ENCODE measurements at places on chromosomes 1 and 21. TPM values are rescaled to one million over a fixed set of nuclear protein-coding genes. Genes with fewer than 3 reads are reported as not detected.

The GIPC2 gene
- 1.2 TPM for total RNA-seq

The RAB3B gene
- 31.8 TPM for total RNA-seq

The TFF2 gene
- total RNA-seq = not detected

The KCNE2 gene
- total RNA-seq = not detected

The PKLR gene
- not detected for total RNA-seq

The UMODL1 gene
- not detected for total RNA-seq

The C8A gene
- total RNA-seq = under 0.01 TPM

The COL9A2 gene
- total RNA-seq = 0.78 TPM

The OR2L8 gene
- not detected for total RNA-seq

The ZNF593OS gene
- total RNA-seq = not detected

The RALGPS2 gene
- 44.0 TPM for total RNA-seq

The NPR1 gene
- 0.05 TPM for total RNA-seq

The NUDT4B gene
- total RNA-seq = 10.4 TPM

The RGS13 gene
- total RNA-seq = not detected

The NRIP1 gene
- 124 TPM for total RNA-seq

The DYNLT5 gene
- 0.30 TPM for total RNA-seq

The SLC41A1 gene
- total RNA-seq = 45.8 TPM

The BEND5 gene
- 0.60 TPM for total RNA-seq

The PPFIA4 gene
- 24.6 TPM for total RNA-seq

The RPE65 gene
- not detected for total RNA-seq

The SHE gene
- total RNA-seq = 0.05 TPM

The SLC16A4 gene
- 10.4 TPM for total RNA-seq

The OR2L5 gene
- not detected for total RNA-seq

The WARS2 gene
- 12.0 TPM for total RNA-seq

The PROX1 gene
- total RNA-seq = under 0.01 TPM

The KRTAP11-1 gene
- total RNA-seq = not detected

The NUAK2 gene
- total RNA-seq = 6.8 TPM

The COL11A1 gene
- 346 TPM for total RNA-seq

The VAMP4 gene
- 8.4 TPM for total RNA-seq

The SPOCD1 gene
- total RNA-seq = 47.8 TPM

The OR2L3 gene
- total RNA-seq = not detected

The SPRR5 gene
- not detected for total RNA-seq

The NHLH1 gene
- not detected for total RNA-seq

The IL22RA1 gene
- not detected for total RNA-seq

The TIAM1 gene
- total RNA-seq = 3.0 TPM

The ASCL5 gene
- not detected for total RNA-seq

The PRRX1 gene
- 11.0 TPM for total RNA-seq

The SZT2 gene
- total RNA-seq = 27.9 TPM

The PODN gene
- total RNA-seq = 1.5 TPM

The TRIM58 gene
- 0.05 TPM for total RNA-seq

The TRAF3IP3 gene
- not detected for total RNA-seq

The CHIA gene
- total RNA-seq = not detected

The PDC gene
- not detected for total RNA-seq

The CELA2B gene
- not detected for total RNA-seq

The IGFN1 gene
- total RNA-seq = under 0.01 TPM

The LCK gene
- total RNA-seq = not detected

The PRDM16 gene
- total RNA-seq = 1.5 TPM

The CA6 gene
- total RNA-seq = not detected

The MYOM3 gene
- 0.18 TPM for total RNA-seq

The TSACC gene
- total RNA-seq = not detected

The SLC44A5 gene
- total RNA-seq = under 0.01 TPM

The C1orf226 gene
- total RNA-seq = 0.83 TPM

The HCRTR1 gene
- 0.14 TPM for total RNA-seq

The SFN gene
- total RNA-seq = 0.14 TPM

The SLAMF8 gene
- not detected for total RNA-seq

All from smooth muscle cell of the umbilical artery (primary cell).